ENCODE measurements at places on chromosomes 7 and 10. TPM values are rescaled to one million over a fixed set of nuclear protein-coding genes. Genes with fewer than 3 reads are reported as not detected.

SSC4D gene
- total RNA-seq, result not detected

FEZF1 gene
- not detected for total RNA-seq

ZNF239 gene
- 3.2 TPM for total RNA-seq

SFTPA1 gene
- 2.9 TPM for total RNA-seq

ANKRD30A gene
- not detected for total RNA-seq

GATA3 gene
- total RNA-seq, result 8.6 TPM

TCERG1L gene
- not detected for total RNA-seq

ADAMTS14 gene
- not detected for total RNA-seq

LIPK gene
- not detected for total RNA-seq

PLPP4 gene
- 2.5 TPM for total RNA-seq

OTUD1 gene
- 8.1 TPM for total RNA-seq

CPVL gene
- total RNA-seq, result 9.6 TPM

SLC35B4 gene
- 13.0 TPM for total RNA-seq

DNA sequence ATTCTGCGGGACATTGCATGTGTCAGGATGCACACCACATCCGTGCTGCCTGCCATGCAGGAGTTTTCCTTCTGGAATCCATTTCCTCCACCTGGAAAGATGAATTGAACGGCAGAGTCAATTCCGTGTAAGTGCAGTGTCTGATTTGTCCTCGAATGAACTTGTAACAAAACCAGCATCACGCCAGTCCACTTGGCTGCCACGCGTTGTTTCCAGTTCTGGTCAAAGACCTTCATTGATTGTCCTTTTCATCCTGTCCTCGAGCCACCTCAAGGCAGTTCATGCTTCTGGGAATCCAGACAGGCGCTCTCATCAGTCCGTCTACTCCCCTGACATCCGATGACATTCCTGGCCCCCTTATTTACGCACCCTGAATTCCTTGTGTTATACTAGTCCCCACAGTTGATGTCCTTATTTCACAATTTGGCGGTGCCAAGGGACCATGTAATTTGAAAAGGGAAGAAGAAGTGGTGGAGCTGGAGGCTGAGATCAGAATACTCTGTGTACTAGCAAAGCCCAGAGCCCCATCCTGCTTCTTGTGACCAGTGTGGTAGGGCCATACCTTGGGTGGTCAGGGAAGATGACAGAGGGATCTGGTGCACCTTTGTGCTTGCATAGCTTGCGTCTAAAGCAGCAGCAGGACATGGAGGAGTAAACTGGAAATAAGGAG is 502.2 kb downstream of the PLXNA4 start:
- no peak for DNase-seq

GRCh38 chr7:139538881-139539635 is 15.6 kb downstream of the CLEC2L start:
- DNase-seq, result no peak

DNA sequence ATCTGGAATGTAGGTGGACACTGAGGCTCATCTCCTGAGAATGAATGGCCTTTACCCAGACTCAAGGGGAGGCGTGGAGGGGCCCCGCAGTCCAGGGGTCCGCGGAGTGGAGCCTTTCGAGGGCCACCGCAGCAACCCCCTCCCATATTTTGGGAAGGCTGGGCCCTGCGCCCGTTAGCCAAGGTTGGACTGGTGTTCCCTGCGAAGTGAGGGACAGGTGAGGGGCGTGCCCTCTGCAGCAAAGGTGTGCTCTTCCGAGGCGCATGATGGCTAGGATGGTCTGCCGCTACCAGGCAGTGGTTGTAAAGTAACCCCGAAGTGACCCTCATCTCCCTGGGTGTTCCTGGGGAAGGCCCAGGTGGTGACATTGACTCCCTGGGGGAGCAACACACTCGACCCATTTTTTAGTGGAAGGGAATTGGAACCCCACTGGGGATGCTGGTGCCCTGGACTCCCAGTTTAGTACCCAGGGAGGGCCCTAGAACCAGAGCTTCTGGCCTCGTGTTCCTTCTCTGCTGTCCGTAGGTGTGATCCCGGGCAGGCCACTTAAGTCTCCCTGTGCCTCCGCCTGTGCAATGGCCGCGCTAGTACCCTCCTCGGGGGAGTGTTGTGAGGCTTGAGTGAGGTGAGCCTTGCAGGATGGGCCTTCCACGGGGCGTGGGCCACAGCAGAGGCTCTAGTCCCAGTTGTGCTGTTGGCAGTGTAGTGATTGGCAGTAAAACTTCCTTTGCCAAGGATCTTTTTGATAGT is 779 bp downstream of the FAM241B start:
- peak; percentile 58 for DNase-seq

DNA sequence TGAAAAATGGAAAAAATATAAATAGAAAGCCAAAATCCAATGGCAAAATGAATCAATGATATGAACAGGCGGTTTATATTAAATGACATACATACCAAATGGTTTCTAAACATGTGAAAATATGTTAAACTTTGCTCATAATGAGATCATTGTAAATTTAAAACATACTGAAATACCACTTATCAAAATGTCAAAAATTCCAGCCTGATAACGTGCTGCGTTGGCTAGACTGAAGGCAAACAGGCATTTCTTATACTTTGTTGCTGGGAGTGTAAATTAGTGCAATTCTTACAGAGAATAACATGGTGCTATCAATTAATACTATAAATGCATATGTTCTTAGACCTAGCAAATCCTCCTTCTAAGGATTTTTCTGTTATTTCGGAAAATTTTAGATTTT is 225.8 kb upstream of the FAM3C start:
- no peak for DNase-seq

GRCh38 chr7:150756858-150757257 is 19.6 kb downstream of the GIMAP5 start:
- no peak for DNase-seq

DNA sequence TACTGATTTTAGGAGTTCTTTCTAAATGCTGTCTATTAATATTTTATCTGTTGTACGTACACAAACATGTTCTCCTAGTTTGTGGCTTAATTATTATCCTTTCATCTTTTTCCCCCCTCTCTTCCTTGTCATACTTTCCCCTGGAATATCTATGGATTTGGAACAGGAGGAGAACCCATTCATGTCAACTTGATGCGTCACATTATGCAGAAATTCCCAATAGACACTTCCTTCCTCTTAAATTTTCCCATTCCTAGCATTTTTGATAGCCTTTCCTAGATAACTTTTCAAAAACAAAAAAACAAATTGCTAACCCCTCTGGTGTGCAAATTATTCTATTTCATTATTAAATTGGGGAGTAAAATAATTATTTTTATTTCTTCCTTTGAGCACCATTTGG is 36.2 kb downstream of the SLC35B4 start:
- DNase-seq, result no peak

- no peak for DNase-seq
Measured at GRCh38 chr10:79928028-79928583, 20.8 kb downstream of the SFTPD start.

GRCh38 chr10:48683868-48684267 is 805 bp upstream of the WDFY4 start:
- DNase-seq, result no peak

GRCh38 chr7:44103923-44104859 is at the start of gene AEBP1:
AEBP1 (plus strand) TSS chr7:44104345; CDS start chr7:44104666, 321 bp downstream.
- DNase-seq, result no peak

- no peak for DNase-seq
Measured at GRCh38 chr10:92405419-92405924, 114.5 kb downstream of the MARCHF5 start.

DNA sequence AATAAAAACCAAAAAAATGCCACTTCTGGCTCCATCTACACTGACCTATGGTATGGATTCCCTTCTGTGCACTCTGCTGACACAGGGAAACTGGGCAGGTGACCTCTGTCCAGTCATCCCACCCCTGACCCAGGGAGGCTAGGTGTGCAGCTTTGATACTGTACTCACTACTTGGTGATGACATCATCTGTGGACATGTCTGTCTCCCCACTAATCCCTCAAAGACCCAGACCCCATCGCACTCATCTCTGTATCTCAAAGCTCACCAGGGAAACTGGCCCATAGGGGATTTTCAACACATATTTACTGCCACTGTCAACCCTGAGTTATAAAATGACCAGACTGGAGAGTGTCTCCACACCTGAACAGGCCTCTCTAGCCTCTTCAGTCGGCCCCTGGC is 10.6 kb downstream of the SGMS1 start:
- DNase-seq, result no peak

GRCh38 chr10:109430043-109430760 is 493.1 kb downstream of the XPNPEP1 start:
- no peak for DNase-seq

DNA sequence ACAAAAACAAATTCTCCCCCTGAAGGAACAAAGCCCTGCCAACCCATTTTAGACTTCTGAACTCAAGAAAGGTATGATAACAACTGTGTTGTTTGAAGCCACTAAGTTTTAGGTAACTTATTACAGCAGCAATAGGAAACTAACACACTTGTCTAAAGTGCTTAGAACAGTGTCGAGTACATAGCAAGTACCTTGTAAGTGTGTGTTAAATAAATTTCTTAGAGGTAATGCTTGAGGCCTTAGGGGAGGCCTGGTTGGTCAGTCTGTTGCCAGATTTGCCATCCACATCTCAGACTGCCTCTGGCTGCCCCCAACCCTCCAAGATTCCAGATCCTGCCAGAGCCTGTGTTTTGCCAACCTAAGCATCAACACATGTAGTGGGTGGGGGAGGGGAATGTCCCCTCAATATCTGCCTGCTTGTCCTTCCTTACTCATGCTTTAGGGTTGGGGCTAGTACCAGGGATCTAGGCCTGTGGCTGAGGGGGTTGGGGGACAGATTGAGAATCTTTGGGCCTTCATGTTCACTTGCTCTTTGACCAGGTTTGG is 27.1 kb upstream of the PAX2 start:
- no peak for DNase-seq

DNA sequence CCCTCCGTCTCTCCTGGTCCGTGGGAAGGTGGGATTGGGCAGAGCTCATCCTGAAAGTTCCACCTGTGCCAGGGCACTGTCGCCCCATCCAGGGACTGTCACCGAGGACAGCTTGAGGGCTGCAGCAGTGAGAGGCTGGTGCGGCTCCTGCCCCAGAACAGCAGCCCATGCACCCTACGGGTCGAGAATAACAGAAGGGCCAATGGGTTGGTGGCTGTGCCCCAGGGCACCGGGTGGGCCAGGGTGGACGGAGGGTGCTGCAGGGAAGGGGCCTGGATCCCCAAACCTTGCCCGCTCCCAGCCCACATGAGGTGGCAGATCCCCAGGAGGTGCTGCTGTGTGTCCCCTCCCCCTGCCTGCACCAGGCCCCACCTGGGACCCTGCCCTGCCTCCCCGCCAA is 23.9 kb downstream of the UNCX start:
- DNase-seq, result no peak

DNA sequence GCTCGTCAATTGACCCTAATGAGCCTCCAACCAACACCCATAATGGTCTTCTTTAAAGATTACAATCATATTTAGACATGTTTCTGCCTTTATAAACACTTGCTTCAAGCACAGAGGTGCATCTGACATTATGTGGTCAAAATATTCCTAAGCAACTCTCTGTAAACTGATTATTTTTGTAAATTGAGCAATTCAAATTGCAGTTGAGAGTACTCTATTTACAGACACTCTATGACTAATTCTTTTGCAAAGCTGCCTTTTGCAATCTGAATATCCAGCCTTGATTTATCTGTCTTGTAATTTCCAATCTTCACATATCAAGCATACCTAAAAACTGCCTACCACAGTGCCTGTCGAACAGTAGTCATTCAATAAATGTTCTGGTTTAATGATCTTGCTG is 112.0 kb downstream of the PDE1C start:
- DNase-seq, result no peak

GRCh38 chr10:69426376-69426727 is 9.6 kb upstream of the TACR2 start:
- DNase-seq, result no peak

- DNase-seq, result no peak
Measured at GRCh38 chr7:158783595-158783994, 45.7 kb downstream of the ESYT2 start.

DNA sequence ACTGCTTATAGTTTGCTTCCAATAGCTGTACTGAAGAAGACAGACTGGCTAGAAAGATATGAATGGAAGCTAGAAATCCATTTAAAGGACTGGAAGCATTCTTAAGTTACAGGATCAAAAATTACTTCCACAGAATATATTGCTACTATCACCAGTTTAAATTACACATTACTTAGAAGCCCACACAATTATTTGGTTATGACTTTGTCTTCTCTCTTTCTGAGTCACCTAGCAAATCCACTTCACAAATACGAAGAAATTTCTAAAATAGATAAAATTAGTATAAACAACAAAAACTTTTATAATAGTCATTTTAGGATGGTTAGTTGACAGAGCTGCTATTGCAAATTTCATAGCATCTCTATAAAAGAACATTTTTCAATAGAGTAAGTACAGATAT is 108.1 kb downstream of the SNX13 start:
- no peak for DNase-seq

DNA sequence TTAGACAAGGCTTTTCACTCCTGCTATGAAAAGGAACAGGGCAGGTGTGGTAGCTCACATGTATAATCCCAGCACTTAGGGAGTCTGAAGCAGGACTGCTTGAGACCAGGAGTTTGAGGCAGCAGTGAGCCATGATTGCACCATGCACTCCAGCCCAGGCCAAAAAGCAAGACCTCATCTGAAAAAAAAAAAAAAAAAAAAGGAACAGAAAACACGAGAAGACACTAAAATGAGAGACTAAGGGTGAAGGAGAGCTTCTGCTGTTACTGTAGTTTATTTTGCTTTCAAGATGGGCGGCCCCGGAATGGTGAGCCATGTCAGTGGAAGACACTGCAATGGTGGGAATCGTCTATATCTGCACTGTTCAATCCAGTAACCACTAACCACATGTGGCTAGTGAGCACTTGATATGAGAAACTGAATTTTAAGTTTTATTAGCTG is 9.9 kb downstream of the PIP4K2A start:
- DNase-seq, result no peak

- no peak for DNase-seq
Measured at GRCh38 chr7:128793181-128793547, 1.4 kb downstream of the CCDC136 start.

- DNase-seq, result no peak
Measured at GRCh38 chr10:43851030-43851429, 202.3 kb upstream of the ZNF32 start.

- no peak for DNase-seq
Measured at GRCh38 chr7:41002741-41003610, 699.9 kb downstream of the INHBA start.

DNA sequence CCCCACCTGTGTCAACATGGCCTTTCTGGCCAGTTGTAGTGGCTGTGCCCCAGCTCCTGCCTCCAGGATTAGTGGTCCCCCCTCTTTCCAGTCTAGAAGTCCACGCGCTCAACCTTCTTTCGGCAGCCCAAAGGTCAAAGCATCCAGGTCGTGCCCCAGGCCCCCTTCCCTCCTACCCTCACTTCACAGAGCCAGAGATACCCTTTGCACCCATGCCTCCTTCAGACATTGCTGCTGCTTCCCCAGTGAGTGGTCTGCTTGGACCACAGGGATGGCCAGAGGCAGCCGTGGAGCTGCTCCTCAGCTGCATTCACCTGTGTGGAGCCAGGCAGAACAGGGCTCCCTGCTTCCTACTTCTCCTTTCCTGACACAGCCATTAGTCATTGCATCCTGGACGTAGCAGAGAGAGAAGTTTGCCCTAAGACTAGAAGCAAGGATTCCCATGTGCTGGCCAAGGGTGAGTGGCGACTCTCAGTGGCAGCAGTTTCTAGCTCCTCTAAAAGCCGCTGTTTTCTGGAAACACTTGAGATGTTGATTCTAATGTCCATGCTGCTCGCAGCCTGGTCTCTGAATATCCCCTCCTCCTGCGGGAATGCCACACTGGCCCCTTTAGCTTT is 243.1 kb upstream of the SHH start:
- no peak for DNase-seq
